Hematopoietic multipotent progenitor cell treated with erythropoietin and hydrocortisone succinate and interleukin-3 and kit ligand, for 6 days (in vitro differentiated cells): ENCODE measurements at places on chromosomes 3 and 15.

DNA sequence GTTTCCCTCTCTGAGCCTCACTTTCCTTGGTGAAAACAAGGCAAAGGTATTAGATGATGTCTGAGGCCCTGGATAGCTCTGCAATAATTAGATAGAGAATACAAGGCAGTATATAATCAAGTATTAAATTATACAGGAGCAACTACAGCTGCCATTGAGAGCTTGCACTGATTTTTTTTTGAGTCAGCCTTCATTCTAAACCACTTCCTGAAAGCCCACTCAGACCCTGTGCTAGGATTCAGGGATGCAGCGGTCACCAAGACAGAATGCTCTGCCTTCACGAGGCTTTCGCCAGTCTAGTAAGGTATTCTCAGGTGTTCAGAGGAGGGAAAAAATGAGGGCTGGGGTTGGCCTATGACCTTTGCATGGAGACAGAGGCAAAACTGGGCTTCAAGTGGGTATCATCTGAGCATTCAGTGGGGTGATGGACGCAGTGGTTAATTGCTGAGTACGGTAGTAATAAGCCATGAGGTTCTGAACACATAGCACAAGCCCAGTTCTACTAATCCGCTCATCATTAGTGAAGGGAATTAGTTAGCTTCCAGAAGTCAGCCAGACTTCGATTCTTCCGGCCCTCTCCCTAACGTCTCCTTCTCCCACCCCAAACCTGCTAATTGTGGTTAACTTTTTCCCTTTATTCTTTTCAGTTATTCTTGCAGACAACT, 3.6 kb downstream of the VGLL4 start:
- no peak for DNase-seq

- no peak for DNase-seq
These were observed 597.2 kb upstream of the ADAMTS9 start for GRCh38 chr3:65284961-65285360.

GRCh38 chr15:46703020-46703861, 1014.1 kb upstream of the SEMA6D start:
- DNase-seq: no peak

- DNase-seq: no peak
These were observed 122.3 kb upstream of the PRR20G start for GRCh38 chr3:127410137-127410488.

- peak; percentile 29 for DNase-seq
These were observed 312.1 kb upstream of the CHRM5 start for GRCh38 chr15:33656168-33656567.

DNA sequence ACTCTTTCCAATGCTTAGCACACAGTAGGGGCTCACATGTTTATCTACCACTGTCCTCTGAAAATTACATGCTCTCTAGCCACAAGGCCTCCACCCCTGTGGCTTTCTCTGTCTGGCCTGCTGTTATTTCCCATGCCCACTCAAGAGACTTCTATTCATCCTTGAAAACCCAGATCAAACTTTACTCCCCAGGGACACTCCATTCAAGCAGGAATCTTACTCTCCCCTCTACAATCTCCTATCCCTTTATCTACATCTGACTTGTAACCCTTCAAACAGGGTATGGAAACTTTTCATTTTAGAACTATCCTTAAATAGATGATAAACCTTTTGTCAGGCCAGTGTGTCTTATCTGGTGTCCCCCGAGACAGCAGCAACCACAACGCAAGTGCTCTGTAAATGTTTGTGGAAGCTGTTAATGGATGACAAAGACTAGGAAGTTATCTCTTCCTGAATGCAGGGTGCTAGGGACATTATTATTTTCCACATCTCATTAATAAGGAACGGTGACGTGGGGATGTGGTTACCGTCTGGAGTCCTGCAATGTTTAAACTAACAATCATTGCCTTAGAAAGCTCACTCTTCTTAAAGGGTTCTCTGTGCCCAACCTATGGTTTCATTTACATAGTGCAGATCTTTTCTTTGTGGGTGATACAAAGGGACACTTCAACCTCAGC, 322.3 kb downstream of the ARRDC4 start:
- peak; percentile 55 for DNase-seq

DNA sequence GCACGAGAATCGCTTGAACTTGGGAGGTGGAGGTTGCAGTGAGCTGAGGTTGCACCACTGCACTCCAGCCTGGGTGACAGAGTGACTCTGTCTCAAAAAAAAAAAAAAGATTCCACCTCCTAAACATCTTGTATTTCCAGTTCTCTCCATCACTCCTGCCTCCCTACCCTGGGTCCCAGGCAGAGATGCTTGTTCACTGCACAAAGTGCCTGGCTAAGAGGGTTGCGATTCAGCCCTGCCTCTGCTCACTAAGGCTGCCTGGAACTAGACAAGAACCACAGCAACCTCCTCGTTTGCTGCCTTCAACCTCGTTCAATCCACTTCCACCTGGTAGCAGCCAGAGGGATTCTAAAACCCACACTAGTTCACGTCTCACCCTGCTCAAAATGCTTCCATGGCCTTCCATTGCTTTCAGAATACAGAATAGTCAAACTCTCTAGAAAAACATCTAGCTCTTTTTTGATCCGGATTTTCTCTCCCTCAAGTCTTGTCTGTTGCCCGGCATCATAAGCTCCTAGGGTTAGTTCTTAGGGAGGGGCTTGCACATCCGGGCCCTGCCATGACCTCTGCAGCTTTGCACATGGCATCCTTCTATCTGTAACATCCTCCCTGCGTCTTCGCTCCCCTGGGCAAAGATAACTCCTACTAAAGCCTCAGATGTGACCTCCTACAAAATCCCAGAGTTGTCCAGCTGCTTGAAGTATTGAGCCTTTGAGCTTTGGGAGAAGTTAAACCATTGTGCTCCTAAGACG, 1.0 kb upstream of the MCM2 start:
- no peak for DNase-seq

DNA sequence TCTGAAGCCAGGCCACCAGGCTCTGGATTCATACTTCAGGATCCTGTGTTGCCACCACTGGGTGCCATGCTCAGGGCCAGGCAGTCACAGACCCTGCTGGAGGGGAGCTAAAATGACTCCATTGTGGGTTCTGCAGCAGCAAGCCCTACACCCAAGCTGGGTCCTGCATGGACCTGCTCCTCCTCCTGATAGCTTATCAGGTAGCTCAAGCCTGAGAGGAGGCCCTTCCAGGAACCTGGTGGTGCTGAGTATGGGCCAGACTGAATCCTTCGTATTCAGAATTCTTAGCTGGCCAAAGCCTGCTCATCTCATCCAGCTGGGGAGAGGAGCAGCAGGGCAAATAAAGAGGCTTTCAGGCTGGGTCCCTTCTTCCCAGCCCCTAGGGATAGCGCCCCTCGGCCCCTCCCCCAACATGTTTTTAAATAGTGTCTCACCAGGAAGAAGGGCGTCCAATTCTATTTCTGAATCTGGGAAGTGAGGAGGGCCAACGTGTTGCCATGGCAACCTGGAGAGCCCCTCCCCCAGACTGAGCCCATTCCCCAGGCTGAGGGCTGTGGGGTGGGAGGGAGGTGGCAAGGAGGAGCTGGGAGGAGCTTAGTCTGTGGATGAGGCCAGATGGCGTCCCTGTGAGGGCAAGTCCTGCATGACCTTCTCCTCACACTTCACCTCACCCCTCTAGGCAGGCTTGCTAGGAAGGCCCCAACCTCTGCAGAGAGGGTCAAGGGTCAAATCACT, 11.0 kb upstream of the CAMKV start:
- DNase-seq: peak; percentile 75

- no peak for DNase-seq
These were observed 3.8 kb downstream of the CALML4 start for GRCh38 chr15:68201153-68201878.

- DNase-seq: no peak
These were observed 31.4 kb downstream of the SETMAR start for GRCh38 chr3:4334548-4334947.

- DNase-seq: no peak
These were observed 24.0 kb downstream of the RMDN3 start for GRCh38 chr15:40731034-40731433.

GRCh38 chr3:113070072-113070640, 79.4 kb downstream of the GTPBP8 start:
- DNase-seq: no peak

DNA sequence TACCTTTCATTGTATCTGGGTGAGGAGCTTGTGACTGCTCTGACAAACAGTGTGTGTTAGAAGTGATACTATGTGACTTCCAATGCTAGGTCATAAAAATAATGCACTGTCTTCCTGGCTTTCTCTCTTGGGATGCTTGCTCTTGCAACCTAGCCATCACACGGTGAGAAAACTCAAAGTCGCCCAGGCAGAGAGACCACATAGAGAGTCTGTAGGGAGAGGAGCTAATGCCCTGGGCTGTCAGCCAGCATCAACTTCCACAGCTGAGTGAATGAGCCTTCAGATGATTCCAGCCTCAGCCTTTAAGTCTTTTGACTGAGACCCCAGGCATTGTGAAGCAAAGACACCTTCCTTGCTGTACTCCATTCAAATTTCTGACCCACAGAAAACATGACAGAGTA, 220.6 kb upstream of the SGO1 start:
- DNase-seq: no peak

- no peak for DNase-seq
These were observed 26.2 kb downstream of the PCSK6 start for GRCh38 chr15:101463270-101463669.

- no peak for DNase-seq
These were observed 256.6 kb downstream of the OCA2 start for GRCh38 chr15:27842526-27842925.

DNA sequence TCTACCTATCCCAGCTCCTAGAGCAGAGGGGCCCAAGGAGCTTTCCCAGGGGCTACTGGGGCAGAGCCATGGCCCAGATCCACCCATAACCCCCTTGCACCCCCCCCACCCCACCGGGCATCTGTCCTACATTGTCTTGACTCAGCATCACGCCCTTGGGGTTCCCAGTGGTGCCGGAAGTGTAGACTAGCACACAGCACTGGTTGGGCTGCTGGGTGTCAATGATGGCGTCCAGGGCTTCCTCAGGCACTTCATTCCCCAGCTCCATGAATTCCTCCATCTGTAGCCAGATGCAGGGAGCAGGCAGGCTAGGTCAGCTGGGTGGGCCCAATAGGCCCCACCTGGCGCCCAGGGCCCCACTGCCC, 33.2 kb downstream of the IDH3A start:
- DNase-seq: no peak

- DNase-seq: no peak
These were observed 134.4 kb downstream of the MYLK start for GRCh38 chr3:123749711-123750110.

DNA sequence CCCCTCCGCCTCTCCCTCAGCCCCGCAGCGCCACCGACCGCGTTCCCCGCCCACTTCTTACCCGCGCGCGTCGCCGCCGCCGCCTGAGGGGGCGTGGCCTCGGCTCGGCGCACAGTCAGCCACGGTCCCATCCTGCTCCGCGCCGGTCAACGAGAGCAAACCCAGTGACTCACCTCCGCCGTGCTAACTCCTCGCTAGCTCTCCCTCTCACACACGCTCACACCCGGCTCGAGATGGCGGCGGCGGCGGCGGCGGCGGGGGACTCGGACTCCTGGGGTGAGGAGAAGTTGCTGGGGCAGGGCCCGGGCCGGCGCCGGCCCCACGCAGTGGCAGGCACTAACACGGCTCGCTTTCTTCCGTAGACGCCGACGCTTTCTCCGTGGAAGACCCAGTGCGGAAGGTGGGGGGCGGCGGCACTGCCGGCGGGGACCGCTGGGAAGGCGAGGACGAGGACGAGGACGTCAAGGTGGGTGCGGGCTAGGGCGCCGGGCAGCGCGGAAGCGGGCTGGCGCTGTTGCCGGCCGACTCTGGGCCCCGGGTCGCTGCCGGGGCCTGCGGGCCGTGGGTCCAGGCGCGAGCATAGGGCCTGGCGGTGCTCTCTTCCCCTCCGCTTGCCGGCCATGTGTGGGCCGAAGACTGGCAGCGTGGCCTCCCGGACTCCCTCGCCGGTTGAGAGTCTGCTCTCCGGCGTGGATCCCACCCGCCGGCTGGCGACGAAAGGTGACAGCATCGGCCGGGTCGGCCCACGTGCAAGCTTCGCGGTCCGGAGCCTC, at the start of gene EIF3J:
EIF3J (plus strand) TSS at position 186 of the 773 bp plus-strand sequence; CDS start at position 234, 48 bp downstream.
- peak; percentile 98 for DNase-seq

- no peak for DNase-seq
These were observed 102.8 kb downstream of the XXYLT1 start for GRCh38 chr3:195168009-195168762.

DNA sequence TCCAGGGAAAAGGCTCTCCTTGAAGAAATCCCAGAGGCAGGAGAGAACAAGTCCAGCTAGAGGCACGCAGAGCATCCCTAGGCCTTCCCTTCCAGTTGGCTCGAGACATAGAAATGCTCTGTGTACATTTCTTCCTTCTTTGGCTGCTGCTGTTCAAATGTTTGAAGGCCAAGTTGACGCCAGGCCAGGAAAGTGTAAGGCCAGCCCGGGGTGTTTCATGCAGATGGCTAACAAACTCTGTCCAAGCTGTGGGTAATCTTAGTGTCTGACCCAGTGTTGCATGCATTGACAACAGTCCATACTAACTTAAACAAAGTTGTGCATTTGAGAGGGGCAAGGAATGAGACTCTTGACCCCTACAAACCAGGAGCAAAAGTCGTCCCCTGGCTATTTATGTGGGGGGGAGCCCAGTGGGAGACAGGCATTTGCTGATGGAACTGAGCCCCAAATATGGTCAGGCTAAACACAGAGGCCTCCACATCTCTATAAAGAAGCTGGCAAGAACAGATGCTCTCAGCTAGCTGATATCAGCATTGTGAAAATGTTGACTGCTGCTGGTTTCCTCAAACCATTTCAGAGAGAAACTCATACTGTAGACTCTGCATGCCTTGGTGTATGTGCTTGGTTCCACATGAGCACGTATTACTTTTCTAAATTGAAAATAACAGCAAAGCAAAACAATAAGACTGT, 139.5 kb downstream of the ADAMTS9 start:
- no peak for DNase-seq

DNA sequence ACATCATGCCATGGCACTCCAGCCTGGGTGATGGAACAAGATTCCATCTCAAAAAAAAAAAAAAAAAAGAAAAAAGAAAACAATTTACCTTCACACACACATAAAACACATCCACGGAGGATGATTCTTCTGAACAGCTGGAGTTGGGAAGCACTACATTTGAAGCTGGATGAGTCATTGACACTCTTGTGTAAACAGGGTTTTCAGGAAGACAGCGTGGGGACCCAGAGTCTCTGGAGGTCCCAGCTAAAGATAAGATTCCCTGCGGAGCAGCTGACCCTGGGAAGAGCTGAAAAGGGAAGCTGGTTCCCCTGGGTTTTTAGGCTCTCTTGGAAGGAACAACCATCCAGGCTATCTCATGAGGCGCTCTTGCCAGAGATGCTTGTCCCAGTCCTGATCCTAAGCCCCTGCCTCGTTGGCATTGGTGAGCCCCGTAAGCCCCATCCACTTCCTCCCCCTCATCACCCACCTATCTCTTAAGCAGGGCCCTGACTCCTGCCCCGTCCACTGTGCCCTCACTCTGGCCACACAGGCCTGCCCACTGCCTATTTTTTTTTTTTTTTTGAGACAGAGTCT, 32.0 kb upstream of the FURIN start:
- DNase-seq: no peak
